ENCODE measurements at places on chromosomes 2 and 18.

- peaks cover 2% of the 10 kb centered on the region for H3K4me1 ChIP-seq
- H3K4me3 ChIP-seq = no peak overlapping the region
- no peaks in the 10 kb centered on the region for H3K27me3 ChIP-seq
- no peak overlapping the region for H3K27ac ChIP-seq
These were observed 77.5 kb downstream of the NCOA1 start for GRCh38 chr2:24568551-24568950.

DNA sequence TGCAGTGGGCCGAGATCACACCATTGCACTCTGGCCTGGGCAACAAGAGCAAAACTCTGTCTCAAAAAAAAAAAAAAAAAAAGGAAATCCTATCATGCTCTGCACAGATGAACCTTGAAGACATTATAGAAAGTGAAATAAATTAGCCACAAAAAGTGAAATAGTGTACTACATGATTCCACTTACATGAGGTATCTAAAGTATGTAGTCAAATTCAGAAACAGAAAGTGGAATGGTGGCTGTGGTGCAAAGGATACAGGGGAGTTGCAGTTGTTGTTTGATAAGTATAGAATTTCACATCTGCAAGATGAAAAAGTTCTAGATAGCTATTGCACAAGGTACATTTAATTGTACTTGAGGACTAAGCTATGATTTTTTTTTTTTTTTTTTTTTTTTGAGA is 5.2 kb downstream of the ZRANB3 start:
- DNase-seq = no peak
- no peaks in the 10 kb centered on the region for H3K4me1 ChIP-seq
- H3K27ac ChIP-seq = no peak overlapping the region
- H3K36me3 ChIP-seq = no peaks in the 10 kb centered on the region

GRCh38 chr2:154537843-154538450 is 160.5 kb upstream of the KCNJ3 start:
- H3K36me3 ChIP-seq = no peaks in the 10 kb centered on the region
- no peak overlapping the region for H3K4me3 ChIP-seq
- no peak for DNase-seq

DNA sequence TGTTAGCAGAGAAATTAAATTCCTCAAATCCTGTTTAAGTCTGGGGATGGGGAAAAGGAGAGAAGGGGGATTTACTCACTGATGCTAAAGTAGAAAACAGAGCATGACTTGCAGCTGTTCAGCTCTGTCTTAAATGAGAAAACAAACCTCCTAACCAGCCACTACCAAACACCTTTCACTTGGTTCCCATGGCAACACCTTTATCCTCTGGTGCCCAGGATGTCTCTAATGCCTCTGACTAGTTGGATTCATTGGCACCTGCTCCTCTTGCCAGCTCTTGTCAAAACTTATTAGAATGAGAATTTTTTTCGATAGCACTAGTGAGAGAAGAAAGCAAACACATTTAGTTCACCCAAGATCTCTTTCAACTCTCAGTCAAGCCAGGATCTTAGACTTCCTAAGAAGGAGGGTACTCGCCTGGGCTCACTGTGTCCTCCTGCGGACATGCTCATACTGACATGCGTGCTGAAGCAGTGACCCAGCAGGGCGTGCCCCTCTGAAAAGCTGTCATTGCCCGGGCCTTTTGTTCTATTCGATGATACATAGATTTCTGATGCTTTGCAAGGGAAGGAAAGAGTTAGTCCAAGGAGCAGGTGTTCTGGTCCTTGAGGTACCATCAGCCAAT is 656.0 kb upstream of the CELF4 start:
- H3K27me3 ChIP-seq = no peaks in the 10 kb centered on the region
- no peak overlapping the region for H3K4me3 ChIP-seq
- H3K36me3 ChIP-seq = no peaks in the 10 kb centered on the region

GRCh38 chr2:84451579-84451978 is 7.5 kb downstream of the SUCLG1 start:
- no peak for DNase-seq
- H3K27ac ChIP-seq = no peak overlapping the region
- H3K27me3 ChIP-seq = no peaks in the 10 kb centered on the region
- no peak overlapping the region for H3K4me3 ChIP-seq

- H3K4me3 ChIP-seq = no peak overlapping the region
- no peaks in the 10 kb centered on the region for H3K4me1 ChIP-seq
- no peaks in the 10 kb centered on the region for H3K36me3 ChIP-seq
- no peaks in the 10 kb centered on the region for H3K27me3 ChIP-seq
- H3K27ac ChIP-seq = no peak overlapping the region
These were observed 428.1 kb downstream of the MEIS1 start for GRCh38 chr2:66862885-66863650.

GRCh38 chr18:13379930-13380690 is 161.6 kb downstream of the LDLRAD4 start:
- H3K4me3 ChIP-seq = no peak overlapping the region
- H3K4me1 ChIP-seq = peaks cover 29% of the 10 kb centered on the region
- no peak overlapping the region for H3K27ac ChIP-seq
- DNase-seq = no peak

GRCh38 chr18:32922951-32923430 is 150.2 kb upstream of the KLHL14 start:
- H3K27ac ChIP-seq = no peak overlapping the region

GRCh38 chr2:72765997-72766609 is 59.7 kb downstream of the EXOC6B start:
- H3K27me3 ChIP-seq = no peaks in the 10 kb centered on the region
- H3K4me1 ChIP-seq = no peaks in the 10 kb centered on the region
- H3K36me3 ChIP-seq = no peaks in the 10 kb centered on the region
- no peak for DNase-seq
- no peak overlapping the region for H3K27ac ChIP-seq
- no peak overlapping the region for H3K4me3 ChIP-seq

DNA sequence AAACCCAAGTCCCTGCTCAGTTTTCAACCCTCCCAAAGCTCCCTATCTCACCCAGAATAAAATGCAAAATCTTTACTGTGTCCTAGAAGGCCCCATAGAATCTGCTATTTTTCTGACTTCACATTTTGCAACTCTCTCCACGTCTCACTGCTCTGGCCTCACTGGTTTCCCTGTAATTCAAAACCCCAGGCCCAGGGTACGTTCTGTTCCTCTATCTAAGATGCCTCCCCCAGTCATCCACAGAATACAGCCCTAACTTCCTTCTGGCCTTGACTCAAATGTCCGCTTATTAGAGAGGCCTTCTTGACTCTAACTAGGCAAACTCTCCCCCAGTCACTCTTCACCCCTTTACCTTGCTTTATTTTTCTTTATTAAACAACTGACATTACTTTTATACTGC is 42.0 kb downstream of the FAM161A start:
- H3K36me3 ChIP-seq = no peaks in the 10 kb centered on the region
- peak; percentile 17 for DNase-seq
- no peaks in the 10 kb centered on the region for H3K4me1 ChIP-seq
- H3K4me3 ChIP-seq = no peak overlapping the region
- H3K27me3 ChIP-seq = no peaks in the 10 kb centered on the region

GRCh38 chr2:198326431-198326830 is 522.0 kb downstream of the PLCL1 start:
- DNase-seq = no peak
- H3K4me1 ChIP-seq = no peaks in the 10 kb centered on the region
- no peak overlapping the region for H3K27ac ChIP-seq
- no peaks in the 10 kb centered on the region for H3K36me3 ChIP-seq

DNA sequence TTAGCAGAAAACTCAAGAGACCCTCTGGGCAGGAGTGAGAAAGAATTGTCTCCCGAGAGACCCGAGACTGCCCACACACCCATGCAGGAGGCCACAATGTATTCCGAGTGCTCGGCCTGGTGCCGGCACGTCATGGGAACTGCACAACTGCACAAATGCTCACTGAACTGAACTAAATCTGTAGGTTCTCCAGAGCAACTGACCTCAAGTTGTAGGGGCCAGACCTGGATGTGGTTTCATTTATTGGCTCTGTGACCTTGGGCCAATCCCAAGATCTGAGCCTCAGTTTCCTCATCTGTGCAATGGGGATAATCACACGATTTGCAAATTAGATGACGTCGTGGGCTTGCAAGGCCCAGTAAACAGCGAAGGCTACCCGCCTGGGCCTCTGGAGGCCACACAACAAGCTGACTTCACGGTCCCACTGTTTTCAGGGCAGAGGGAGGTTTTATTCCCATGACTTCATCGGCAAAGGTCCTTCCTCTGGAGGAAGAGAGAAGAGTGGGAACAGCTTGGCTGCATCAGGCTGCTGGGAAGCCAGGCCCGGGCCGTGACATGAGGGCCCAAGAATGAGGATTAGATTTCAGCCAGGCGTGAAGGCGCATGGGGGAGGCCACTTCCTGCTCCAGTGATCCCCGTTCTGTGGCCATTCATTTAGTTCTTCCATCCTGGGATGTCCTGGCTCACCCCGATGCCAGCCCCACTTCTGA is 3.6 kb upstream of the ERFE start:
- no peak overlapping the region for H3K27ac ChIP-seq
- peak; percentile 96 for DNase-seq
- H3K4me3 ChIP-seq = no peak overlapping the region
- no peaks in the 10 kb centered on the region for H3K4me1 ChIP-seq
- no peaks in the 10 kb centered on the region for H3K27me3 ChIP-seq

DNA sequence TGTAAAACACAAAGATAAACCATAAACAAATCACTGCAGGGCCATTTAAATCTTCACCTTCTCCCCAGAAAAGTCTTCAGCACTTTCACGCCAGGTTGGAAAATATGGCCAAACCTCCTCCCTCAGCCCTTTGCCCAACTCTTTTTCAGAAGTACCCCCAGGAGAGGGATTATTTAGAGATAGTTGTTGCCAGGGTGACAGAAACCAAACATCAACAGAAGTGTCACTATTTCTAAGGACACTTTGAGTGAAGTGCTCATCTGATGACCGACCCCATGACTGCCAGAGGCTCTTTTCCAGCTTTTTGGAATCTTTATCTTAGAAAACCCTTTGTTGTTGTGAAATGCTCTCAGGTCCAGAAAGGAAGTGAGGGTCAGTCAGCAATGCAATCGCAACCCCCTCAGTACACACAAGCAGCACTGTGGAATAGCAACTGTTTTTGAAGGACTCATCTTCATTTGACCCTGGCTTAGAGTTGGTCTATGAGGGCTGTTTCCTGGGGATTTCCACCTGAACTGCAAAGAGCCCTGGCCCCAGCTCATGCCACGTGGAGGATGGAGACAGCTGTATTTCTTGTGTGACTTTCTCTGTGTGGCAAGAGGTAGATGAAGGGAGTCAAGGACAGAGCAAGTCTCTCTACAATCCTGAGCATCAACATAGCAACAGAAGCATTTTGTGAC is 114.0 kb upstream of the STON1 start:
- no peaks in the 10 kb centered on the region for H3K36me3 ChIP-seq
- no peak overlapping the region for H3K27ac ChIP-seq
- DNase-seq = no peak
- H3K4me3 ChIP-seq = no peak overlapping the region
- no peaks in the 10 kb centered on the region for H3K4me1 ChIP-seq
- H3K27me3 ChIP-seq = no peaks in the 10 kb centered on the region

DNA sequence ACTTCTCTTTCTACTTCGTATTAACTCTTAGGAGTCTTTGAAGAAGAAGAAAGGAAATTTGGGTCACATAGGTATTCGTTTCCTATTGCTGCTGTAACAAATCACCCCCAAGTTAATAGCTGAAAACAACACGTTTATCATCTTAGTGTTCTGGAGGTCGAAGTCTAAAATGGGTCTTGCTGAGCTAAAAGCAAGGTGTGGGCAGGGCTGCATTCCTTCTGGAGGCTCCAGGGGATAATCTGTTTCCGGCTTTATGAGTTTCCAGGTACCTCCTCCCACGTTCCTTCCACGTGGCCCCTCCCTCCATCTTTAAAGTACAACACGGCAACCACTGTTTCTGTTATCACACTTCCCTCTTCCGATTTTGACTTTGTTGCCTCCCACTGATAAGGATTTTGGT is 233.5 kb upstream of the RBBP8 start:
- no peaks in the 10 kb centered on the region for H3K27me3 ChIP-seq
- no peaks in the 10 kb centered on the region for H3K36me3 ChIP-seq
- no peak overlapping the region for H3K4me3 ChIP-seq
- no peaks in the 10 kb centered on the region for H3K4me1 ChIP-seq
- no peak for DNase-seq
- H3K27ac ChIP-seq = no peak overlapping the region

DNA sequence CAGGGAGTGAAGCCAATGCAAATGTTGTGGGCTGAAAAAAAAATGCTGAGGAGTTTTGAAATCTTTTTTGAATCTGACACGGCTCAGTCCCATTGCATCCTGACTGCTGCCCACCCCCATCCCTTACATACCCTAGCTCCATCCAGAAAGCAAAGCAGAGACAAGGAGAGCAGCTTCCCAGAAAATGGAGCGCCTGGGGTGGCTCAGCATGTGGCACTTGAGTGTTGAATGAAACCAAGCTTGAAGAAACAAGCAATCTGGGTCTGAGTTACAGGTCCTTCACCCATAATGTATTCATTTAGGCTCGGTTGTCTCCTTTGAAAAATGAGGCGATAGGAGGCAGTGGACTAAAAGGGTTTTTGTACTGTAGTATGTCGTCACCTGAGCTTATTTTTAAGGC is 244.2 kb upstream of the ACVR2A start:
- no peak overlapping the region for H3K27ac ChIP-seq
- DNase-seq = no peak
- no peak overlapping the region for H3K4me3 ChIP-seq
- no peaks in the 10 kb centered on the region for H3K4me1 ChIP-seq
- H3K36me3 ChIP-seq = no peaks in the 10 kb centered on the region

GRCh38 chr2:185891804-185892411 is 153.3 kb downstream of the FSIP2 start:
- no peaks in the 10 kb centered on the region for H3K4me1 ChIP-seq
- no peaks in the 10 kb centered on the region for H3K27me3 ChIP-seq
- no peak for DNase-seq
- H3K36me3 ChIP-seq = no peaks in the 10 kb centered on the region
- no peak overlapping the region for H3K4me3 ChIP-seq

- H3K4me3 ChIP-seq = no peak overlapping the region
- peaks cover 4% of the 10 kb centered on the region for H3K4me1 ChIP-seq
- H3K27me3 ChIP-seq = no peaks in the 10 kb centered on the region
- peaks cover 1% of the 10 kb centered on the region for H3K36me3 ChIP-seq
- no peak for DNase-seq
These were observed 1.6 kb upstream of the CXXC1 start for GRCh38 chr18:50289108-50289443.

DNA sequence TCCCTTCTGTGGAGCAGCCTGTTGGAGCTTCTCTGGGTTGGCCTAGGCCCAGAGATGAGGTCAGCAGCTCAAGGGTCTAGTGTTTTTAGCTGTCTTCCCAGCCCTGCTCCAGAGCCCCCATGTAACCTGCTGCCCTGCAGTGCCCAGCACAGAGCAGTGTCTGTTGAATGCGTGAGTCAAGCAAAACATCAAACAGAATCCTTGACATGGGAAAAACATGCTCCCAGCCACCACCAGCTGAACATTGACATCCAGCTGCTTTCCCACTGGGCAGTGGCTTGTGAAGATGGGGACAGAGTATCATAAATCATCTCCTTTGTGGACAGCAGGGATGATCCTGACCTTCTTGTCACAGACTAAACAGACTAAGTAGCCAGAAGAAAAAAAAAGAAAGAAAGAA is 22.6 kb downstream of the IMPA2 start:
- H3K36me3 ChIP-seq = no peaks in the 10 kb centered on the region
- H3K4me3 ChIP-seq = no peak overlapping the region
- H3K27me3 ChIP-seq = no peaks in the 10 kb centered on the region
- H3K4me1 ChIP-seq = peaks cover 20% of the 10 kb centered on the region
- peak; percentile 64 for DNase-seq

All from kidney (tissue), 22 donors.